Endothelial cell of umbilical vein (primary cell): ENCODE measurements at places on chromosomes 2 and 18. TPM values are rescaled to one million over a fixed set of nuclear protein-coding genes. Genes with fewer than 3 reads are reported as not detected.
A peak's percentile ranks its signal among the peaks of the same experiment; 100 is the strongest.

KRCC1 gene
- 13.7 and 15.0 TPM in 2 replicates for total RNA-seq

XPO1 gene
- 148 and 166 TPM in 2 replicates for total RNA-seq

UGT1A5 gene
- not detected in 2 replicates for total RNA-seq

SEPTIN10 gene
- 105 and 121 TPM in 2 replicates for total RNA-seq

MC2R gene
- total RNA-seq, result not detected in 2 replicates

DLX2 gene
- total RNA-seq, result not detected in 2 replicates

KIF3C gene
- 40.7 and 42.1 TPM in 2 replicates for total RNA-seq

FAM237A gene
- not detected in 2 replicates for total RNA-seq

TNS1 gene
- total RNA-seq, result 35.6 and 52.1 TPM in 2 replicates

DPP4 gene
- total RNA-seq, result 3.0 and 6.2 TPM in 2 replicates

HOXD1 gene
- 10.4 and 14.1 TPM in 2 replicates for total RNA-seq

DNA sequence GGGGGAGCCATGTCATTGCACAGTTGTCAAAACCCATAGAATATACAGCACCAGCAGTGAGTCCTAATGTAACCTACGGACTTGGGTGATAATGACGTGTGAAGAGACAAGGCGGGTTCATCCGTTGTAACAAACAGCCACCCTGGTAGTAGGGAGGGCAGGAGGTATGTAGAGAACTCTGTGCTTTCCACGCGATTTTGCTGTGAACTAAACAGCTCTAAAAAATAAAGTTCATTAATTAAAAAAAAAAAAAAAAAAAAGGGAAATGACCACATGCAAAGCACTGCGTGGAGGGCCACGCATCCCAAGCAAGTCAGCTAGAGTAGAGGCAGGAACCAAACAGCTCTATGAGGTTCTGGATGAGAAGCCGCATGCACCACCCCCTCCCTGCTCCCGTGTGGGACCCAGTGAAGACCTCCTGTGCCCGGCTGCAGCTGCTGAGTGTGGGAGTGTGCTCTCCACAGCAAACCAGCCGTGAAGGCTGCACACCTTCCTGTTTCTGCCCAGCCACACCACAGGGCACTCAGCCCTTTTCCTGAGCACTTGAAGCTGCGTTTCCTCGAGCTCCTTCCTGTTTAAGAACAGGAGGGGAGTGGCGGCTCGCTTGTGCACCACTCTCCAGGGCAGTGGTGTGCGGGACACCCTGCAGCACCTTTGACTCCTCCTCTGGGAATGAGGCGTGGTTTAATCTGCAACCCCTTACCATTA is 65.6 kb downstream of the ODC1 start:
- DNase-seq, result peak; percentile 70

- DNase-seq, result no peak
Measured at GRCh38 chr2:191895195-191895594, 48.3 kb upstream of the CAVIN2 start.

GRCh38 chr2:161946489-161947107 is 127.4 kb downstream of the DPP4 start:
- peak; percentile 67 for DNase-seq

DNA sequence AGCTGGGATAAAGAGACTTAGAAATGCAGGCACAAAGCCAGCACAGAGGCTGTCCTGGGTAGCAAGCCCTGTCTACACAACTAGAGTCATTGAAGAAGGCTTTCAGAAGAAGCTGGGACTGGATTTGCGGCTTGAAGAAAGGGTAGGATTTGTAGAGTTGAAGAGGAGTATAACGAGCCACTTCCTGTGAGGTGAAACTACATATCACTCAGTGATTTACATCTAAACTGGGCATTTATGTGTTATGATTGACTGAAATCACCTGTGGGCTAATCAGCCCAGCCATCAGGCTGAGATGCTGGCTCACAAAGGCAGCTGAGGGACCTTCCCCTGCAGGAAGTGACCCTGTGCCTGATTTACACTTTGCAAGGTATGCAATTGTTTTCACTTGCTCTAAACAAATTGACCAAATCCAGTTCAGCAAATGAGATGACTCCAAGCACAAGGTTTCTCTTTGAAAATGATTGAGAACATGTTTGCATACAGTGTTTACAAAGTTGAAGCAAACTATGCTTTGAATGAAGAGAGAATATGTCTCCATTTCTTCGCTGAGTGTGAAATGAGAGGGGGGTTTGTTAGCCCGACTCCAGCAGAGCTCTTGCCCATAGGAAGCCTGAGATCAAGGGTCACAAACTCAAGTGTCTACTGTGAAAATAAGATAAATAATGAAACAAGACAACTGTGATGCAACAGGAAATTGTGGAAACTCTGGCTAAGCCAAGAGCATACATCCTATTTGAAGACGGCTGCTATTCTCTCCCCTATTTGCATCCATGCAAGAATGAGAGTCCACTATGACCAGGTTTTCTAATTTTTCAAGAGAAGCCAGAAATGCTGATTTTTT is 69.3 kb upstream of the HK2 start:
- DNase-seq, result peak; percentile 84

DNA sequence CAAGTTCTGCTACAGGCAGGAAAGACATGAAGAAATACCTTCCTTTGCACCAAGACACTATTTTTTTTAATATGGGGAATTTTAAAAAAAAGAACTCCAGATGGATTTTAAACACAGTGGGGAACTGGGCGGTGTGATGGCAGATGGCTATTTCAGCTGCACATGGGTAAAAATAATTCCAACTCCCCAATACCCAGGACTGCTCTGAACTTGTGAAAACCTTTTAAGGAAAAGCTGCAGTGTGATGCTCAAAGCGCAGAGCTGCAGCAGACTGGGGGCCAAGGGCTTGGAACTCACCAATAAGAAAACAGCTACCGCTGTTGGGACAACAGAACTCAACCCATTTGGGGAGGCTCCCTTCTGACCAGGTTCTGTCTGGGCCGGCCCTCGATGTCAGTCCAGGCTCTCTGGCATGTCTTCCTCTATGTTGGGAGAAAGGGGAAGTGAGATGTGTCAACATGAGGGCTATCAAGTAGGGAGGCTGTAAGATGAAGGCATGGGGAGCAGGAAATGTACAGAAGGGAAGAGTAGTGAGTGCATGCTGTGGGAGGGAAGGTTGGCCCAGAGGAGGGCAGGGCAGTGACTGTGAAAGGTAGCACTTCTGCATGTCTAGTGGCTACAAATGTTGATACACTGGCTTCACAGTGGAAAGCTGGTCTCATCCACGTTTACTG is 64.0 kb upstream of the SLC14A2 start:
- DNase-seq, result no peak

GRCh38 chr18:43271593-43272432 is 5.5 kb downstream of the SYT4 start:
- DNase-seq, result peak; percentile 63

DNA sequence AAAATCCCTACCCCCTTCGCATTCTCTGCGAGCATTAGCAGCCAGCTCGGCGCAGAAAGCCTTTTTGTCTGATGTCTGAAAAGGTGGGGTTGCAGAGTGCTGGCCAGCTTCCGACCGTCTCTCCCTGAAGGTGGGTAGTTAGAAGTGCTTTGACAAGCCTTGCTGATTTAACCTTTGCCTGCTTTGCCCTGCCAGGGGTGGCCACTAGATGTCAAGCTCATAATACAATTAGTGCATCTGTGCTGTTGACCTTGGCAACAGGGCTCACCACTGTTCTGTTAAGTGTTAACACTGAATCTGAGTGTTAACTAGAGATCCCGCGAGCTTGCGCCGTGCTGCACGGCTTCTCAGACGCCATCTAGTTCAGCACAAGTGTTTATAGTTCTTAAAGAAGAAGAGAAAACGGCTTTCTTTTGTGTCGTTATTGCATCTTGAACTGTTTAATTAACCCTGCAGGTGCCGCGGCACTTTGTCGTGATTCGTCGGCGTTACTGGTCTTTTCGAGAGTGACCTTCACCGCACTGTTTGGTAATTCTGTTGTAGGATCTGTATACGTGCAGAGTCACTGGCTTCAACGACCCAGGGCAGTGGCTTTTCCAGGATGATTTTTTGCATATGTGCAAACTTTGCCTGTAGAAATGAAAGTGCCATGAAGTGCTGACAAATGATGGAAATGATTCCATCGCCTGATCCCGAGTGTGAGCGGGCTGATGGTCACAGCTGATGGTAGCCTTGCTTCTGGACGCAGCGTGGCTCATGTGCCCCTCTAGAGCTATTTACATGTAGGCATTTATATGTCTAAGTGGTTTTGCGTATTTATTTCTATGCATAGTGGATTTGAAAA is 5.5 kb downstream of the SALL3 start:
- no peak for DNase-seq

DNA sequence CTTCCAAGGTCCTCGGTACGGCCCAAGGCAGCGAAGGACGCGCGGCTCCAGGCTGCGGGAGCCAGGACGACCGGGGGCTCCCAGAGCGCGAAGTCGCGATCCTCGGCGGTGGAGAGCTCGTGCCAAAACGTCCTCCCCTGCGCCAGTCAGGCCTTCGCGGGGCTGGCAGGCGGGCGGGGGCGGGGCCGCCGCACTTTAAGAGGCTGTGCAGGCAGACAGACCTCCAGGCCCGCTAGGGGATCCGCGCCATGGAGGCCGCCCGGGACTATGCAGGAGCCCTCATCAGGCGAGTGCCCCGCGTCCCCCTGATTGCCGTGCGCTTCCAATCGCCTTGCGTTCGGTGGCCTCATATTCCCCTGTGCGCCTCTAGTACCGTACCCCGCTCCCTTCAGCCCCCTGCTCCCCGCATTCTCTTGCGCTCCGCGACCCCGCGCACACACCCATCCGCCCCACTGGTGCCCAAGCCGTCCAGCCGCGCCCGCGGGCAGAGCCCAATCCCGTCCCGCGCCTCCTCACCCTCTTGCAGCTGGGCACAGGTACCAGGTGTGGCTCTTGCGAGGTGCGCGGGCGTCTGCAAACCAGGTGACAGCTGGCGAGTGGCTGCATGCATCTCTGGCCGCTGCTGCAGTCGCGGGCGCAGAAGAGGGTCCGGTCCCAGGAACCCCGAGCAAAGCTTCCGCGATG is at the start of gene CIDEA:
CIDEA (plus strand) TSS at position 226 of the 684 bp plus-strand sequence; CDS start at position 249, 23 bp downstream.
- DNase-seq, result no peak

DNA sequence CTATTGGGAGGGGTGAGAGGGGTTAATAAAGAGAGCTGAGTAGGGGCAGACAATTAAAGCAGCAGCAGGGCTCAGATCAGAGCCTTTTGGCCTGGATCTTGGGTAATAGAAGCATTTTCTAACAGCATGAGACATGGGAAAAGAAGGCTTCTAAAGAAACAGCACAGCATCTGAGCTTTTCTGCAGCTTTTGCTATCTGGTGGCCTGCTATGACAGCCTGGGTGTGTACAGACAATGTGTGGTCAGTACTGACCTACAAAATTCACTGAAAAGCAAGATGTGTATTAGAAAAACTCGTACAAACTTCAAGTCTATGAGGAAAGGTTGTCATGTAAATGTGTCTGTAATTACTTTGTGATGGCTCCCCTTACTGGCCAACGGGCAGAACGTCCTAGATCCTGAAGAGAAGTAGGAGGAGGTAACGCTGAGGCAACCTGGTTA is 95.6 kb downstream of the GALNT3 start:
- peak; percentile 56 for DNase-seq

GRCh38 chr2:20231598-20232026 is 6.7 kb upstream of the SDC1 start:
- peak; percentile 22 for DNase-seq

GRCh38 chr2:9652898-9653479 is 22.2 kb upstream of the YWHAQ start:
- DNase-seq, result no peak

DNA sequence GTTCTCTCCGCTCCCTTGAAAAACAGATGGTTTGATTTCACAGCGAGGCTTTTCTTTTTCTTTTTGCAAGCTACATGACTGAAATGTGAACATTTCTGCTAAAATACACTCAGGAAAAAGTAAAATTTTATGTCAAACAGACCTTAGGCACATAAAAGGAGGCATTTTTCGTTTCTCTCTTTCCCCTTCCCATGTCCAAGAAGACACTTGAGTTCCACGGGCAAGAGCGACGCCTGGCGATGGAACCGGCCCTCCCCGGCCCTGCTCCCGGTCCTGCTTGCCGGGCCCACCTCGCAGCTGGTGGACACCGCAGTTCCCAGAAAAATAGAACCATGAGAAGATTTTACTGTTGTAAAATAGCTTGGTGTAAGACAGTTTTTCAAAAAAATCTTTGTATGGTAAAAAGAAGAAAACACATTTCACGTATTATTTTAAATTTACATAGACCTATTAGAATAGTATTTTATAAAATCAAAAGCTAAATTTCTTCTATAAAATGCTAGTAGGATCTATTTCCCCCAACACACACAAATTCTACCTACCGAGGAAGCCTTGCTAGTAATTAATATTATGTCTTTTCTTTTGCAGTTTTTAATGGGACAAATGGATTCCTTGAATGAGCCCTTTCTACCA is 2.3 kb upstream of the ALKAL2 start:
- peak; percentile 67 for DNase-seq

DNA sequence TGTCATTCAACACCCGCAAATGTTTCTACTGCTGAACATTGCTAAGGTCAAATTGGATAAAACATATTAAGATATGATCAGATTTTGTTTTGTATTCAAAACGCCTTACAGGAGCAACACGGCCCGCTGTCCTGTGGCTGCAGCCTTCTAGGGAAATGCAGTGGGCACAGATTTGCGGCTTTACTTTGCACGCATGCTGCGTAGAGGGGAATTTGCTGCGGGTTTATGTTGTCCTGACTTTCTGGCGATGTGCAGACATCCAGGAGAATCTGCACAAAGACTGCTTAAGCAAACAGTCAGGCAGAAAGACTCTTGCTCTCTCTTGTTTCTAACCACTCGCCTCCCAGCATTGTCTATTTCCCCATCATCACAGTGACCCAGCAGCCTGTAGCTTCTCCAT is 88.3 kb downstream of the LRRC30 start:
- no peak for DNase-seq

GRCh38 chr2:170716851-170717598 is 1.9 kb downstream of the SP5 start:
- DNase-seq, result peak; percentile 35

DNA sequence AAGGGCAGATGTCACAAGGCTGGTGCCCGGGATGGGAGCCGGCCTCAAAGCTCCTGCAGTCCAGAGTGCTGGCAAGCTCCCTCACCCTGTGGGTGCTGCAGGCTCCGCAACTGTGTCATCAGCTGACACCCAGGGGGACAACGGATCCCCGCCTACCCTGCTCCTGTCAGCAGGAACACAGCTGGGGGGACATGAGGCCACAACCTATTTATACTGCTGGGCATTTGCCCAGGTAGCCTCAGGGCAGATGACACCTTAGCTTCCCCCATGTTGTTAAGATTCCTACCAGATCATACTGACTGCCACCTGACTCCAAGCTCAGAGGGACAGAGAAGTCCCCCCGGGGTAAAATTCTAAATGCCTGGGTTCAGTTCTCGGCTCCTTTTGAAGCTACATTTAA is 1.2 kb downstream of the ANKRD23 start:
- no peak for DNase-seq

DNA sequence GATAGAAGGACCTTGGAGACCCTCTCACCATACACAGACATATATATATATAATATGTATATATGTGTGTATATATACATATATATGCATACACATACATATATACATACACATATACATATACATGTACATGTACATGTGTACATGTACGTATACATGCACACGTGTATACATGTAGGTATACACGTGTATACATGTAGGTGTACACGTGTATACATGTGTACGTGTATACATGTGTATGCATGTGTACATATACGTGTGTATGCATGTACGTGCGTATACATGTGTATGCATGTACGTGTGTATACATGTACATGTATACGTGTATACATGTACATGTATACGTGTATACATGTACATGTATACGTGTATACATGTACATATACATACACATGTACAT is 54.5 kb downstream of the DPP10 start:
- no peak for DNase-seq
